ENCODE measurements at places on chromosomes 12 and 14. TPM values are rescaled to one million over a fixed set of nuclear protein-coding genes. Genes with fewer than 3 reads are reported as not detected.

- peak; percentile 29 for DNase-seq
Observed at GRCh38 chr14:71400871-71401321, 493.6 kb downstream of the PCNX1 start.

DNA sequence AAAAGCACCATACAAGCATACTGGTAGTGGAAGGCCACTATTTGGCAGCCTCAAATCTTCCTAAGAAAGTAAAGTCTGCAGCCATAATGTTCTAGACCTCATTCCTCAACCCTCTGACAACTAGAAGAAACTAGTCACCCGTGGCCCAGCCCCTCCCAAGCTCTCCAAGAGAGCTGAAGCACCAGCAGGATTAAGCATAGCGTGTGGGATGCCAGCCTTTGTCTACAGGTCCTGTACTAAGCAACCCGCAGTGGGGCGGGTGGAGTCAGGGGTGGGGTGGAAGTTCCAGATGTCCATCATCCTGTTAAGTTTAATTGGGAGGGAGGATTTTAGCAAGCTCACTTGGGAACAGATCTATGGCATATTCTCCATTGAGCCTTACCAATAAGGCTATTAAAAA is 14.2 kb downstream of the SLC11A2 start:
- DNase-seq, result no peak

DNA sequence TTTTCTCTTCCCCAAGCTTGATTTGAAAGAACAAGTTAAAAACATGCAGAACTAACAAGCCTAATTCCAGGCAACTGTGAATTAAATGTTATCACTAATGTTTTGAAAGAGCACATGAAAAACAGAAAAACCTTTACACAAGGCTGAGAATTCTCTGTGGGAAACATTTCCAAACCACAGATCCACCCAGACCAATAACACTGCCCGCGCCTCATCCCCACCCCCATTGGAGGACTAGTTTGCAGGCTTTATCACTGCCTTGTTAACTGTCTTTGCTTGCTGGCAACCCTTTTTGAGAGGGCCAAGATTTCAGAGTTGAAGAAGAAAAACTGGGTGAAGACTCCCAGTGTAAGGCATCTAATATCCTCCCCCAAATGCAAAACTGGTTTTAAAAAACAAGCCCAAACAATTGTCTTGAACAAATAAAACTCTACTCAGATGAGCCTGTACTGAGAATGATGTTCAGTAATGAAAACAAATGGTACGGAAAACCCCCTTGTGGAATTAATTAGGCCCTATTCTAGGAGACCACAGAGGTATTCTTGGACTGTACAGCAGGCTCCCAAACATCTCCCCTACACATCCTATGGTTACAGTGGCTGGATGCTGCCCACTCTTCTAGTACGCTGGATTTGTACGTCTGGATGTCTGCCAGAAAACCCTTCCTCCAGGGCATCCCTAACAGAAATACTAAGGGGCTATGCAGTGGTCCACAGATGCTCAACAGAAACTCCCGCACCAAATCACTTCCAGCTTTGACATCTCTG is 5.8 kb downstream of the MAX start:
- DNase-seq, result no peak

- DNase-seq, result no peak
Observed at GRCh38 chr12:52677126-52677525, 3.1 kb downstream of the KRT1 start.

GRCh38 chr14:55477680-55478079 is 37.3 kb upstream of the TBPL2 start:
- DNase-seq, result no peak

- no peak for DNase-seq
Observed at GRCh38 chr12:78636231-78636855, 228.2 kb upstream of the SYT1 start.

- no peak for DNase-seq
Observed at GRCh38 chr12:124809391-124809790, 54.3 kb downstream of the SCARB1 start.

DNA sequence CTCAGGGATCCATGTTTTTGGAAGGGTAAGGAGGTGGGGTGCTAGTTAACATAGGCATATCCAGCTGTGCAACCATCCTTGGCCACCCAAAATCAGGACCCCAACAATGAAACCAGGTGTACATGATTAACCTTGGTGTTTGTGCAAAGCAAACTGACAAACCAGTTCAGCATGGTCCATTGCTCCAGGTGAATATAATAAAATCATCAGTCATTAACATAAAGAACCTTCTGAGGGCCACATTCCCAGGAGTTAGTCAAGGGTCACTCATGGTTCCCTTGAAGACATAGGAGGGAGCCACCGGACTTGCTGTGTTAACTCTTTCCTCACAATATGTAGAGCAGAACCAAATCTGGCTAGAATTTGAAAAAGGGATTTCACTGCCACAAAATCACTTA is 17.8 kb downstream of the SLC38A2 start:
- no peak for DNase-seq

DNA sequence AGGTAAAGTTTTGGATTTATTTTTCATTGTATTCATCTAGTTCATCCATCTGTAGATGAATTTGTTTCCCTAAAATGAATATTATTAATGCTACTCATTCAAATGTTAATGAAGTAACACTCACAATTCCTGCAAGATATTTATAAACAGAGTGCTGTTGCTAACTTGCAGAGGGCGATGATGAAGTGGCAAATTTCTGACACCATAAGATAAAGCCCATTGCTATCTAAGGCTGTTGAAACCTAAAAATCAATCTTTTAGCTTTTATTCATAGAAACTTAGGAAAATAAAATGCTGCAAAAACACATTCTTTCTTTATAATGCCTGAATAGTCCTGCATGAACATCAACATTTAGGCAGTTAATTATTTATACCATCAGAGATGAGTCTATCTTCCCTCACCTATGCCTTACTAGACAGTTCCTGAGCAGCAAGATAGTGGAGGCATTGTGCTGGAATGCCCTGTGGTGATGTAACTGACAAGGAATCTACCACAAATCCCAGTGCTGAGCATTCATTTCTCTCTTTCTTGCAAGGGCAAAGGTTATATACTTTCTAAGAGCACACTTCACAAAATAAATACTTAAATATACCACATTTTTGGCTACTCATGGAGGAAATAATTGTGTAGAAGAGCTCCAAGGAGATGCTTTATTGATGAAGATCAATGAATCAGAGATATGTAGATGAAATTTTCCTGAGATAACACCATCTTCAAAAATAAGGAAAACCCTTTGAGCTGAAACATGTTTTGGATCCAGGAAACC is 57.6 kb downstream of the LMNTD1 start:
- peak; percentile 89 for DNase-seq

DNA sequence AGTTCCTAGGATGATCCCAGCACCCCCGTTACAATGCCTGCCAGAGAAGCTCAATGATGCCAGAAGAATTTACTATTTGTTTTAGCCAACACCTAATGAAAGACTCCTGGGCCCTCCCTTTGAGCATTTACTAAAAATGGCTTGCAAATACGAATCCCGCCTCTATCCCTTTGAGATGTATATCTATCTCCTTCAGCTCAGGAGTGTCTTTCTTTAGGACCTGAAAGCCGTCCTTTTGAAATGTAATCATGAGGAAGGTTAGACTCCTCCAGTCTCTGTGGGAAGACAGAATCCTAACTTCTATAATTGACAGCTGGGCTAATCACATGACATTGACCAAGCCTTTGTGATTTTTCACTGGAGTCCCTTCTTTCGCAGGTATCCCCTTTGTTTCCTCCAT is 19.2 kb upstream of the DYNC1H1 start:
- no peak for DNase-seq

DNA sequence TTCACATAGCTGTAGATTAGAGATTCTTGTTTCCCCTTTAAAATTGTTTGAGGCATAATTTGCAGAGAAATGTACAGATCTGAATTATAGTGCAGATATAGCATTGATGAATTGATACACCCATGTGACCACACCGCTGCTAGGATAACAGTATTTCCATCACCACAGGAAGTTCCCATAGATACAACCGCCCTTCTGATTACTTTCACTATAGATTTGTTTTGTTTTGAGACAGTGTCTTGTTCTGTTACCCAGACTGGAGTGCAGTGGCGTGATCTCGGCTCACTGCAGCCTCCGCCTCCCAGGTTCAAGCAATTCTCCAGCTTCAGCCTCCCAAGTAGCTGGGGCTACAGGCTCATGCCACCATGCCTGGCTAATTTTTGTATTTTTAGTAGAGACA is 8.8 kb upstream of the ASPG start:
- no peak for DNase-seq

GRCh38 chr12:66669541-66669940 is 9.3 kb downstream of the GRIP1 start:
- no peak for DNase-seq

GRCh38 chr14:88960496-88960895 is 136.0 kb downstream of the TTC8 start:
- DNase-seq, result no peak

- peak; percentile 32 for DNase-seq
Observed at GRCh38 chr12:3186546-3187215, 109.5 kb downstream of the TSPAN9 start.

DNA sequence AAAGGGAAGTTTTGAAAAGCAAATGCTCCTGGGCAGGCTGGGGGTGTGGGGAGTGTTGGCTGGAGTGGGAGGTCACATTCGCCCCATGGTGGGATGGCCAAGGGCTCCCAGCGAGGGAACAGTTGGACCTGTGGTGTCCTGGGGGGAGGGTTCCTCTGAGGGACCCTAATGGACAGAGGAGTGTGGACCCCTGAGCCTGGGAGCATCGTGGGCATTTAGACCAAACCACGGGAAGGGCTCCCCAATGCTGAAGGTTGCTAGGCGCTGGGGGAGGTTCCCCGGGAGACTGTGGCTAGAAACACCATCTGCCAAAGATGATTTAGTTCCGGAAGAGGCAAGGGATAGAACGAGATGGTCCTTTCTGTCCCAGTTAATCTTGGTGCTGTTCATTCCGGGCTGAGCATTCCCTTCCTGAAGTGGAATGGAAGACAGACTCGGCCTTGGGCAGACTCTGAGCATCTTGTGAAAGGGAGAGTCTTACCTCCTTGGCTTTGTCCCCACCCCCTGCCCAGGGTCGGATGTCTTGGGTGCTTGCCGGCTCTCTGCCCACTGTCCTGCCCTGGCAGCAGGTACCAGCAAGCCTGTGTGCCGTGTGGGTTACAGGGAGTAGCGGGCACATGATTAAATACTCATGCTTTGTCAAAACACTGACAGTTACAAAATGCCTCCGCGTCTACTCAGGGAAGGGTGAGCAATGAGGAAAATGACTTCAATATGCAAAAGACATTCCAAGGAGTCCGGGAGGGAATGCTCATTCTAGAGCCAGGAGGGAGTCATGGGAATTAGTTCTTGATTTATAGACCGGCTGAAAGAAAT is 215.9 kb downstream of the CACNA1C start:
- peak; percentile 81 for DNase-seq

DNA sequence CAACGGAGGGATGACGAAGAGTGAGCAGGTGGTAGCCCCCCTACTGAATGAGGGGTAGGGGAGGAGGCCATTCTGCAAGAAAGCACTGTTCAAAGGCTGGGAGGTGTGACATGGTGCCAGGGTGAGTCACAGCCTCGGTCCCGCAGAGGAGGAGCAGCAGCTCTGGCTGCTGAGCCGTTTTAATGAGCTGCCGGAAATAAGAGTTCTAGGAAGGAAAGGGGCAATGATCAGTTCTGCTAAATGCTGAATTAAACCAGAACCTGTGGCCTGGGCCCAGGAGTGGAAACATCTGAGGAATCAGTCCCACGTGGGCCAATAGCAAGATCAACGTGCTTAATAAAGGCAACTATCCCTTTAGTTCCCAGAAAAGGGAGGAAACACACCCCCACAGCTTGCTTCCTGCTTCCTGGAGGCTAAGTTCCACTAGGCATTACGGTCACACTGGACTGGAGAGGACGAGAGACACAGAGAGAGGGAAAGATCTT is 3.6 kb downstream of the ABCD4 start:
- peak; percentile 34 for DNase-seq

DNA sequence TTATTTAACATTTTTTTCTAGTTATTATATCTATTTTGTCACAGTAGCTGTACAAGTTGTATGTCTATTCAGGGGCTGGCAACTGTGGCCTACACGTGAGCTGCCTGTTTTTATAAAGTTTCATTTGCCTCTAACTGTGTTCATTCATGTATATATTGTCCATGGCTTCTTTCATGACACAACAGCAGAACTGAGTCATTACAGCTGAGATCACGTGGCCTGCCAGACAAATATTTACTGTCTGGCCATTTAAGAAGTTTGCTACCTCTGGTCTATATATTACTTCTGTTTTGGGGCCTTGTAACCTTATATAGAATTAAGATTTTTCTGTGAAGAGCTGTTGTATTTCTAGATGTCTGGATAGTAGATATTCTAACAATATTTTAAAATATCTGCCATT is 37.9 kb downstream of the KIAA0586 start:
- DNase-seq, result peak; percentile 70

DNA sequence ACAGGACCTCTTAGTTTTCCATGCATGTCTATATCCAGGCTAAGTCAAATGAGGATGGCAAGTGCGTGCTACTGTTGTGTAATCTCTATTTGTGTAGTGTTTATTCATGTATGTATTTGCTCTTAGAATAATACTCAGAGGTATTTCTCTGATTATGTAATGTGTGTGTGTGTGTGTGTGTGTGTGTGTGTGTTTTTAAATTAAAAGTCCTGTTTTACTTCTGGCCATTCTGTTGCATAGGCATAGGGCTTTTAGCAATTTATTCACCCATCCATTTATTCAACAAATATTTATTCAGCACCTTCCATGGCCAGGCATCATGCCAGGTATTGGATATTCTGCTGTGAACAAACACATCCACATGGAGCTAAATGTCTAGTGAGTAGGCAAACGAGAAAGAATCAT is 63.5 kb downstream of the PELI2 start:
- DNase-seq, result peak; percentile 36

DNA sequence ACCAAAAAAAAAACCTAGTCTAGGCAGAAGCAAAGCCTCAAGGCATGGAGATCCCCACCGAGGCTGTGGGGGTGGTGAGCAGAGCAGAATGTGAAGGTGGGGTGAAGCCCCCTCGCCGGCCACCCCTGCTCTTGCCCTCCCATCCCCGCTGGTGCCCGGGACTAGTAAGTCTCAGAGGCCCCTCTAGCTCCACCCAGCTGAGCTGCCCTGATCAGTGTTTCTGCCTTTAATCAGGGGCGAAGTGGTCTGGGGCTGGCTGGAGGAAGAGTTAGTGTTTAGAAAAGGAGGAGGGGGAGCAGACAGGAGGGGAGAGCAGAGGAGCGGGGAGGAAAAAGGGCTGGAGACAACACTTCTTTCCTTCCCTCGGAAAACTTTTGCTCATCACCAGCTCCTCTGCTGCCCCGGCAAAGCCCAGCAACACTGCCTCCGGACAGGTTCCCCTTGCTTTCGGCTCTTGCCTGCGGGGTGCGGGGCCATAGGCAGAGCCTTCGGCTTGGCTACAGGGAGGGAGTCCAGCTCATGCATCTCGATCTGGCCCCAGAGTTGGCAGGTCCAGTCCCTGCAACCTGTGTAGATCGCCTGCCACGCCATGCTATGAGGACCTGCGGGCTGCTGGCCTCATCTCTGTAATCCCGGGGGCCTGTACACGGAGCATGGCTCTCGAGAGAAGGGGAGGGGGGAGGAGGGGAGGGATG is 3.4 kb upstream of the DLK1 start:
- DNase-seq, result no peak

The AKAP6 gene
- 0.22 TPM for polyA plus RNA-seq

The SPIC gene
- not detected for polyA plus RNA-seq

The CPNE6 gene
- polyA plus RNA-seq, result not detected

The CCDC196 gene
- polyA plus RNA-seq, result not detected

The MYF6 gene
- not detected for polyA plus RNA-seq

The FOXA1 gene
- polyA plus RNA-seq, result 0.31 TPM

The GLT1D1 gene
- not detected for polyA plus RNA-seq

The TAS2R8 gene
- not detected for polyA plus RNA-seq

The KRT73 gene
- polyA plus RNA-seq, result not detected

The CCDC184 gene
- 0.22 TPM for polyA plus RNA-seq

The EXOC3L4 gene
- polyA plus RNA-seq, result not detected

The OAS2 gene
- polyA plus RNA-seq, result not detected
